B cell (primary cell): ENCODE measurements at places on chromosomes 7 and 10. TPM values are rescaled to one million over a fixed set of nuclear protein-coding genes. Genes with fewer than 3 reads are reported as not detected.

Gene EEPD1
- 3.8 and 4.1 TPM in 2 replicates for total RNA-seq

Gene CCAR1
- 98.9 and 101 TPM in 2 replicates for total RNA-seq

GRCh38 chr10:124688889-124689670, 55.1 kb downstream of the FAM53B start:
- no peak for DNase-seq

Gene VPS41
- total RNA-seq: 112 and 114 TPM in 2 replicates

GRCh38 chr7:55214707-55215106, 150.4 kb upstream of the LANCL2 start:
- no peak for DNase-seq

Gene KCNH2
- total RNA-seq: 0.86 and 0.87 TPM in 2 replicates

Gene SCIN
- total RNA-seq: 0.34 and 0.49 TPM in 2 replicates

DNA sequence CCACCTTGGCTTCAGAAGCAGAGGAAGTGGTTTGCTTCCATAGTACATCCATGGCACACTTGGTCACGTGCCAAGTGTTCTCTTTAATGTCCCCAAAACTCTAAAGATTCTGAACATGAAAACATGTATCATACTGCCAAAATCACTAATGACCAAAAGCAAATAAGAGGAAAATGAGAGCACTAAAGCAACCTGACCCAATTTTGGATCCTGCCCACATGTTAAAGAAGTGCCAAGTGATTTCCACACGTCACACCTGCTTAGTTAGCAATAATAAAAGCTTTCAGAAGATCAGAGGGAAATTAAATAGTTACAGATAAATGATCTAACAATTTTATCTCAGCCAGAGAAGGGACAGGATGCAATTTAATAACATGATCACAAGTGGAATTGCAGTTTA, 1170.0 kb downstream of the XPNPEP1 start:
- DNase-seq: no peak

Gene NDUFA5
- total RNA-seq: 50.7 and 55.9 TPM in 2 replicates

DNA sequence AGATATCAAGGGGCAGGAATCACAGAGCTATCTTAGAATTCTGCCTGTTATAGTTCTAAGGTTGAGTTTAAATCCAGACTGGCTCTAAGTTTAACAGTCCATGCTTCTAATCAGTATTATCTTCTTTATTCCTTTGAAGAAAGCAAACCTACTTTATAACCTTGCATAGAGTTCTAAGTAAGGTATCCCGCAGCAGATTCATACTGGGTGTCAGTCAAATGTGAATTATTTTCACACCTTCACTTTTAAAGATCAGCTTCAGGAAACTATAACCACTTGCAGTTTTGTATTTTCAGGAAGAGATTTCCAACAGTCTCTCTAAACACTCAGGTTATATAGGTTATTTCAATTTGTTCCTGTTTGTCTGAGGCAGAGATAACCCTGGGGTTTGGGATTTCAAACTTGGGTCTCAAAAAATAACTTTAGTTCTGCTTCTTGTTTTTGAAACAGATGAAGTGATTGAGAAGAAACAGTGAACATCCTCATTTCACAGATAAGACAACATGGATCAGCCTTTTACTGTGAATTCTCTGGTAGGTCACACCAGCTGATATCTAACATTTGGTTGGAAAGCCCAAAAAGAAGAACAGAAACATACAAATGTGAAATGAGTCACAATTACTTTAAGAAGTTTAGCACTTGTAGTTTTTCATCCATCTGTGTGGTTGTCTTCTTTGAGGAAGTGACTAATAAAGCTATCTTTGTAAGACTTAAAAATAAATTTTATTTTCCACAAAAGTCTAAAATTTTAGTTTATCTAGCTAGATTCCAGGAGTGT, 21.4 kb downstream of the STAMBPL1 start:
- DNase-seq: peak; percentile 81

GRCh38 chr10:69631566-69631965, 1.5 kb downstream of the FAM241B start:
- DNase-seq: no peak

Gene NDUFB8
- total RNA-seq: 131 and 143 TPM in 2 replicates

DNA sequence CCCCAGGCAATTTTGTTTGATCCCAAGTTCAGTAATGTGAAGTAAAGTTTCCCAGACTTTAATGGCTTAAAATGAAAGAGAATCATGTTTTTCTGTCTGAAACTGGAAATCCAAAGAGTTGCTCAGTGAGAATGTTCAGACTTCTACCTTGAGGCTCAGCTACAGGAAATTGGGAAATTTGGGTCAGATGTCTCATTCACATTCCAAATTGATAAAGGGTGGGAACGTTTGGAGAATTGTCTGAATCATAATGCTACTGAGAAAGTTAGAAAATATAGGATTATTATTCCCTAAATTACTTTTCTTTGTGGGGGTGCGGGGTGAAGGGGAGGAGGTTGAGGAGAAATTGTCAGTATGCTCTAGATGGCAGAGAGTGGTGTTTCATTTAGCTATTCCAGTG, 773.9 kb downstream of the LRMDA start:
- no peak for DNase-seq

Gene CALHM1
- 0.34 and 0.41 TPM in 2 replicates for total RNA-seq

DNA sequence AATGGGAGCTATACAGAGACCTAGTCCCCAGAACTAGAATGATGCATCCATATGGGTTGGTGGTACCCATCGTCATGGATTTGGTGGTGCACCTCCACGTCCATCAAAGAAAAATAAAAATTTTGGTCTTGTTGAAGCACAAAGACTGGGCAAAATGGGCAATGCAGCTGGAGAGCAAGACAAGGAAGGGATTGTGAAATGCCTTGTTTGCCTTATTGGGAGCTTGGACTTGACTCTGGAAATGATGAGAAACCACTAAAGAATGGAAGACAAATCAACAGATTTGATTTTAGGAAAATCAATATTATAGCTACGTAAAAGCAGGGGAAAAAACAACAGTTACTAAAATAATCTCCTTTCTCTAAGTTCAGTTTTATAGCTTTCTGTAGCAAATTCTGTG, 150.9 kb downstream of the CPED1 start:
- no peak for DNase-seq

Gene CNNM1
- not detected in 2 replicates for total RNA-seq
